ENCODE measurements at places on chromosomes 7 and 10.

- no peak for DNase-seq
Observed at GRCh38 chr10:11242443-11243387, 225.0 kb downstream of the CELF2 start.

DNA sequence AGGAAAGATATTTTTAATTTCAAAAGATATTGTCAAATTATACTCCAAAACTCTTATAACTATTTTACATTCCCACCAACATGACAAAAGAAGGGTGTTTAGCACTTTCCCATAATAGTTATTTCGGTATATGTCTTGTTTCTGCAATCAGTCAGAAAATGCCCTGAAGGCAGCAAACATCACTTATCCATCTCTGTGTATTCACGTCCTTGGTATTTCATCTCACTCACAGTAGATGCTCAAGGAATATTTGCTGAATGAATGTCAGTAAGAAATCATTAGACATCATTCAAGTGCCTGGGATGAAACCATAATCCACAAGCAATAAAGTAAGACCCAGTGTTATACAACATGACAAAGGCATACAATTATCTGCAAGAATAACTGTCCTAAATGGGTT is 112.7 kb downstream of the GFRA1 start:
- no peak for DNase-seq

DNA sequence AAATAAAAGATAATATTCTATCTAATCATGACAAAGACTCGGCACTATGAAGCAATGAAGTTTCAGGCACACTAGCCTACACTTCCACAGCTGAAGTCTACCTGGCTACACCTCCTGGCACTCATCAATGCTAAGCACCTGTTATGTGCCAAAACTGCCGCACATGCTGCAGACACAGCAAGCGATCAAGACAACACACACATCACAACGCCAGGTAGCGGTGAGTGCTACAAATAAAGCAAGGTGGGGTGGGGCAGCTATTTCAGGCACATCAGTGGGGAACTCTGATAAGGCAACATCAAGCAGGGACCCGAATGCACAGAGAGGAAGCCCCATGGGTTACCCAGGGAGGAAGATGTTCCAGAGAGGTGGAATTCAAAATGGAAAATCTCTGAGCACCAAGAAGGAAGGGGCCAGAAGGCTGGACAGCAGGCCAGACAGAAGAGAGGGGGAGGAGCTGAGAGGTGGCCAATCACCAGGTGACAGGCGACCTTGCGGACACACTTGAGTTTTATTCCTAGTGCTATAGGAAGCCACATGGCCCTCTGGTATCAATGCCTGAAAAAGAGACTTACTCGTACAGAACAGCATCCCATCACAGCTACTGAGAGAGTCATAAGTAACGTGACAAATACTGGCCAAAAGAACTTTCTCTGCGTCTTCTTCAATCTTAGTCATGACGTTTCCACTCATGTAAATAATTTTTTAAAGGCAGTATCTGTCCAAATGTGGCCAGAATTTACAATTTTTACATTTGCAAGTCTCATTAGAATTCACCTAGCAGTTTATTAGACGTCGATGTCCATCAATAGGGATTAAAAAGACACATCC is 8.0 kb downstream of the PSAP start:
- DNase-seq, result no peak

DNA sequence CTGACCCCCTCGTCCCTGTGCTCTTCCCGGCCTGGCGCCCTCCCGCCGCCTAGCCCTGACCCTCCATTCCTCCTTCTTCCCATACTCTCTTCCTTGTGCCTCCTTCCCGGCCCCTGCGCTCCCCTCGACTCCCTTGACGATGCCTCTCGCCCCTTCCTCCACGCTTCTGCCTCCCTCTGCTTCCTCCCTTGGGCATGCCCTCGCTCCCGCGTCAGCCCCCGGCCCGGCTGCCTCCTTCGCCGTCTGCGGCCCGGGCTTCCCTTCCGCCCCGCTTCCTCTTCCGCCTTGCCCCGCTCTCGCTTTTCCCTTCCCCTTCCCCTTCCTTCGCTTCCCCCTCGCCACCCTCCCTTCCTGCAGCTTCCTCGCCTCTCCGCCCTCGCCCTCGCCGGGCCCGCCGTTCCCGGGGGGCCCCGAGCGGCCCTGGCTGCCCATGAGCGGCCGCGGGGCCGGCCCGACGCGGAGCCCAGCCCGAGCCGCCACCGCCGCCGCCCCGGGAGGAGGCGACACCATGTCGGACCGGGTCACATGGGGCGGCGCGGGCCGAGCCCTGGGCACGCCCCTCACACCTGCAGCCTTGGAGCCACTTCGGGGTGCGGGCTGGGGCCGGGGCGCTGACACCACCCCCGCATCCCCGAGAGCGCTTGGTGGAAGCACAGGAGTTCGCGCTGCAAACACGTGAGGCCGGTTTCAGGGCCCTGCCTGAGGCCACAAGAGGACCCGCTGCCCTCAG is at the start of gene FBXW4:
TSS of gene FBXW4 (minus strand) at position 497 of the 730 bp plus-strand sequence. CDS start at position 432, 65 bp downstream.
- DNase-seq, result peak; percentile 52

DNA sequence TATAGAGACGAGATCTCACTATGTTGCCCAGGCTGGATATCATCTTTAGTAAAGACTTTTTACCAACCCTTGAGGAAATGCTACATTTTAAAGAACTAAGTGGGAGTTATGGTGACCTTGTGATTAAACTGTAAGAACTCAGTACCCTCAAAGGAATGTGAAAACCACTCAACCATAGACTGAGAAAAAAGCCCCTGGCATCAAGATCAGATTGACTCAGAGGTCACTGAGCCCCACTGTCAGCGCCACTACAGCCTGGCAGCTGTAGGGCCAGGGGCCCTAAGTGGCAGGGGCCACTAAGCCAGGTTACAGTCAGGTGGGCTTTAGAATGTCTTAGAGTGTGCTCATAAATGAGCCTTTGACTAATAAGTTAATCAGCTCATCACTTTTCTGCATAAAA is 55.9 kb downstream of the APBB1IP start:
- no peak for DNase-seq

DNA sequence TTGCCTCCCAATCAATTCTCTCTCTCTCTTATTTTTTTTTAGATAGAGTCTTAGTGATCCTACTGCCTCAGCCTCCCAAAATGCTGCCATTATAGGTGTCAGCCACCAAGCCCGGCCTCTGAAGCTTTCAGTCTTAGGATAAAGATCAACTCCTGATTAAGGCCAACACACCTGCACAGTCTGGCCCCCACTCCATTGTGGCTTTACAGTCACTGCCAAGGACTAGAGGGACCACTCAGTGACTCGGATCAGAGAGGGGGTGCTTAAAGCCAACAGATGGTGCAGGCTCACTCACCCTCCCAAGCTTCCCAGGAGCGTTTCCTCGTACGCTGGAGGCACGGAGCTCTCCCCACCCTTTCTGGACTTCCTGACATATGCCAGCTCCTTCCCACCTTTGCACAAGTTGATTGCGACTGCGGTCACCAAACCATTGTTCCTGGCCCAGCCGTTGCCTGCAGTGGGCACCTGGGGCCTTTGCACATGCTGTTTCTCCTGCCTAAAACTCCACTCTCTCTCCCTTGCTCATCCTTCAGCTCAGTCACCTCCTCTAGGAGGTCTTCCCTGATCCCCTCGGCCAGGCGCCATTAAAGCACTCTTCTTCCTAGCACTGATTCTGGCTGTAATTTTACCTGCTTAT is 1.7 kb upstream of the CDH23 start:
- no peak for DNase-seq

GRCh38 chr10:6056411-6057135 is 5.6 kb downstream of the IL2RA start:
- DNase-seq, result no peak

- no peak for DNase-seq
Observed at GRCh38 chr7:30968294-30968693, 4.5 kb downstream of the GHRHR start.

- no peak for DNase-seq
Observed at GRCh38 chr10:8136736-8137135, 82.2 kb downstream of the GATA3 start.

DNA sequence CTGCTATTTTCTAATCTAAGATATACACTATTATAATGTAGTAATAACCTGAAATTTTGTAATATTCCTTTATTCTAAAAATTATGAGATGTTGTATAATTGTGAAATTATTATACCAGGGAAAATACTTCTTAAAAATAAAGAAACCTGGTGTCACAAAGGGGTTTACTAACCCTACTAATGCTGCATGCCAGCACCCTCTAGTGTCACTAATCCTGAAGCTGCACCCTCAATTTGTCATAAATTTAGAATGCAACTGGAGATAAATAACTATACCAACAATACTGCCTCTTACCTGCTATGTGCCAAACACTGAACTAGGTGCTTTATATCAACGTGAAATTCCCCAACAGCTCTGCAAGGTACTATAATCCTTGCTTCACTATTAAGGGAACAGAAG is 30.8 kb downstream of the TM9SF3 start:
- DNase-seq, result no peak

GRCh38 chr10:2122431-2123124 is 385.3 kb upstream of the ADARB2 start:
- no peak for DNase-seq

- DNase-seq, result no peak
Observed at GRCh38 chr10:127649642-127650041, 87.3 kb upstream of the FOXI2 start.

DNA sequence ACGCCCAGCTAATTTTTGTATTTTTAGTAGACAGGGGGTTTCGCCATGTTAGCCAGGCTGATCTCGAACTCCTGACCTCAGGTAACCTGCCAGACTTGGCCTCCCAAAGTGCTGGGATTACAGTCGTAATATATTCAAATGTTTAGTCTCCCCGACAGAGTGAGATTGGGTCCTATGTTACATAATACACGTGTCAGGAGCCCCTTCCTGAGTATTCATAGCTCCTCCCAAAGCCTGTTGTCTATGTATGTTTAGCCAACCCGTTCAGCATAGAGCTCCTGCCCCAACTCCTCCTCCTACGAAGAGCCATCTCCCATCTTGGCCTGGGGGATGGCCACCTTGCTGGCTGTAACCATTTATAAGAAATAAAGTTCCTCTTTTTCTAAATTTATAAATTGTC is 2.7 kb upstream of the PPP2R2D start:
- no peak for DNase-seq

DNA sequence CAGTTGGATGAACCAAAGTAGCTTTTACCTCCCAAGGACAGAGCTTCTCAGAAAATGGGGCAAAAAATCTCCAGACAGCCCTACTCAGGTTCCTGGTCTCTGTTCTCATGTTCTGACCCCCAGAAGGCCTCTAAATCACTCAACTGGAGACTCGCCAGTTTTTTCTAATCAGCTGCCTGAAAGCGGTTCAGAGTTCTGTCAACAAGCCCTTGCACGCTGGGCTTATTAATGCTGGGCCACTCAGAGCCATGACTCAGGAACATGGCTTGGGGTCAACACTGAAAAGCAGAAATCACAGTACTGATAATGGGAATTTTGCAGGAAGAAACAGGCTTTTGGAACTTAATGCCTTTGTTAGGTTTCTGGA is 15.3 kb downstream of the ECHDC3 start:
- no peak for DNase-seq

GRCh38 chr10:16835228-16835627 is 18.0 kb upstream of the RSU1 start:
- no peak for DNase-seq

DNA sequence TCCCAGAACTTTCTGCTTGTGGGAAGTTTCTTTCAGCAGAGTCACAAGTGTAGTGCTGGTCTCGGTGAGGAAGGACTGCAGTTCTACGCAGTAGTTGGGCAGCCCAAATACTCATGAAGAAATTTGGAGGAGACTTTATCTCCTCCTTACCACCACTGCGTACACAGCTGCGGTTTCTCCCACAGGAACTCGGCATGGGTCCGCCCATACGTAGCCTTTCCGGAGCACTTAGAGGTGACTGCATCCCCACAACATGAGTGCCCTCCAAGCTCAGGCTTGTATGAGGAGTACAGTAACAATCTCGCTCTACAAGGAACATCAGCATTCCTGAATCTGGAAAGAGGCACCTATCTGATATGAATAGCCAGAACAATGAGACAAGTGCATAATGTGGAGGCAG is 549.2 kb upstream of the SEMA3D start:
- DNase-seq, result no peak

DNA sequence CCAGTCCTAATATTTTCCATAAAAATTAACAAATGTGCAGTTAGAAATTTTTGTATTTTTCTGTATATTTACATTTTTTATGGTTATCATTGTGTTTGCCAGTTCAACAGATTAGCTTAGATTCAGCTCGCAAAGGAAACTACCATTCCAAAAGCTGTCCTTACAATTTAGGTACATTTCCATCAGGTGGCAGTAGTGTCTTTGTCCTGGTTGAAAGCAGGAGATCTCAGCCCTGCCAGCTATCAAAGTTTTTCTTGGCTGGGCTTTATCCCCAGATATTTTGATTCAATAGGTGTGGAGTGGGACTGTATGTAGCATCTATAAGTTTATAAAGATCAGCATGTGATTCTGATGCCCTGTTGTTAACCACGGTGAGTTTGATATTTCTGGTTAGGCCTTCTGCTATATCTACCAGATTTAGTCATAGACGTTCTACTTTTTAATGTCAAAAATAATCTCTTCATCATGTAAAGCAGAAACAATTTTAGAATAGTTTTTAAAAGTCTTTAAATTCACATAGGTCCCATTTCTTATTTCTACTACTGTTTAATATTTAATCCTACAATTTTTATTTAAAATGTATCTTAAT is 15.5 kb upstream of the ICA1 start:
- no peak for DNase-seq

DNA sequence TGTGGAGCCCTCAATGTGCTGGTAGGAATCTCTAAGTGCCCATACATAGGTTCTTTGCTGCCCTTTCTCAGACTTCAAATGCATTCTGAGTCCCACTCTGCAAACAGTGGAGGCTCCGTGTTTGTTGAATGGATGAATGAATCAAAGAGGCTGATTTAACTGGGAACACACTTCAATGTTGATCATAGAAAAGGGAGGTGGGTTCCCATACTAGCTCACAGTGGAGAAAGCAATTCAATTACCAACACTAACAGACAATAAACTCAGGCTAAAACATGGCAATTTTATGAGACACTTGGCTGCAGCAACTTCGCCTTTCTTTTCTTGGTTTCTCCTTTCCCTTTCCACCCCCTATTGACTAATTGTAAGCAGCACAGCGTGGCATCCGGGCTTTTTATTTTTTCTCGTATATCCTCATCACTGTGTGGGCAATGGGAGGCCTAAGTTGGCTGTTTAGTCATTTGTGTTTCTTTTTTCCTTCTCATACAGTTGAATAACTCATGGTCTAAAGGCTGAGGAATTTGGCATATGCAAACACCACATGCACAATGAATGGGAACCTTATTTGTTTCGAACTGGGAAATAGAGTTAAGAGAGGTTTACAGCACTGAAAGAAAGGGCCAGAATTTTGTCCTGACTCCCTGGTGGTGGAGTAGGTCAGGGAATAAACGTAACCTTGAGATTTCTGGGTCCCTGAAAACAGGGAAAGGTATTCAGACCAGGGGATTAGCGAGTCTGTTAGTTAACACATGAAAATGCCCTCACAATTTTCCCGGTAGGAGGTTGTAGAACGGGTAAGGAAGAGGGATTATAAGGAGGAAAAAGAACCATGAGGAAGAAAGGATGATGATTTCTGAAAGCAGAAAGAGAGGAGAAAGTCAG is 858.5 kb downstream of the KCNMA1 start:
- DNase-seq, result no peak
